ENCODE measurements at places on chromosomes 4 and X.

GRCh38 chr4:27081675-27082586 lies 221.3 kb downstream of the STIM2 start:
- no peak overlapping the region for H3K4me3 ChIP-seq
- peaks cover 38% of the 10 kb centered on the region for H3K27me3 ChIP-seq
- DNase-seq, result no peak
- no peaks in the 10 kb centered on the region for H3K36me3 ChIP-seq

- H3K36me3 ChIP-seq, result no peaks in the 10 kb centered on the region
- DNase-seq, result no peak
- H3K27ac ChIP-seq, result no peak overlapping the region
Measured at GRCh38 chr4:128737098-128737513, 72.4 kb upstream of the JADE1 start.

DNA sequence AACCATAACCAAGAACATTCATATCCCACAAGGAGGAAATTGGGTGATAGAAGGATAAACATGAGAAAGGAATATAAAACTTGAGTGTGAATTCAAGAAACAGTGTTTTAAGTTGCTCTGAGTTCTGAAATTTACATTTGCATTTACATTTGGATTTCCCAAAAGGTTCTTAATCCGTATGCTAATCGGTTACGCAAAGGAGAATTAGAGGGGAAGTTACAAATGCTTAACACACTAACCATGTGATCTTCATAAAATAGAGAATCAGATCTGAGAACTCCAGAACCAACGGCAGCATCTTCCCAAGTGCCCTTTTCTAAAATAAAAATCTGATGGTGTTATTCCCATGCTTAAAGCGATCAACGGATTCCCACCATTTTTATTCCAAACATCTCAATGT lies 48.0 kb downstream of the PROM1 start:
- H3K27ac ChIP-seq, result no peak overlapping the region
- H3K27me3 ChIP-seq, result no peaks in the 10 kb centered on the region
- H3K4me1 ChIP-seq, result no peaks in the 10 kb centered on the region
- no peaks in the 10 kb centered on the region for H3K36me3 ChIP-seq

DNA sequence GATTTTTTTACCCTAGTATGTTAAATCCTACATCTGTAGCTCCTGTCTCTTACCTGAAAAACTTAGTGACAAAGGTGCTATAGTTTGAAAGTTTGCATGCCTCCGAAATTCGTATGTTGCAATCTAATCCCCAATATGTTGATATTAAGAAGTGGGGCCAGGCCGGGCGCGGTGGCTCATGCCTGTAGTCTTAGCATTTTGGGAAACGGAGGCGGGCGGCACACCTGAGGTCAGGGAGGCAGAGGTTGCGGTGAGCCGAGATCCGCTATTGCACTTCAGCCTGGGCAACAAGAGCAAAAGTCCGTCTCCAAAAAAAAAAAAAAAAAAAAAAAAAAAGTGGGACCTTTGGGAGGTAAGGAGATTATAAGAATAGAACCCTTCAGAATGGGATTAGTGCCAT lies 471.3 kb upstream of the TECRL start:
- H3K27ac ChIP-seq, result no peak overlapping the region
- no peaks in the 10 kb centered on the region for H3K4me1 ChIP-seq
- no peak overlapping the region for H3K4me3 ChIP-seq
- no peaks in the 10 kb centered on the region for H3K36me3 ChIP-seq
- H3K27me3 ChIP-seq, result no peaks in the 10 kb centered on the region

- no peaks in the 10 kb centered on the region for H3K36me3 ChIP-seq
- no peak overlapping the region for H3K4me3 ChIP-seq
- DNase-seq, result no peak
- H3K27ac ChIP-seq, result no peak overlapping the region
Measured at GRCh38 chr4:151429957-151430570, 21.1 kb downstream of the FHIP1A start.

DNA sequence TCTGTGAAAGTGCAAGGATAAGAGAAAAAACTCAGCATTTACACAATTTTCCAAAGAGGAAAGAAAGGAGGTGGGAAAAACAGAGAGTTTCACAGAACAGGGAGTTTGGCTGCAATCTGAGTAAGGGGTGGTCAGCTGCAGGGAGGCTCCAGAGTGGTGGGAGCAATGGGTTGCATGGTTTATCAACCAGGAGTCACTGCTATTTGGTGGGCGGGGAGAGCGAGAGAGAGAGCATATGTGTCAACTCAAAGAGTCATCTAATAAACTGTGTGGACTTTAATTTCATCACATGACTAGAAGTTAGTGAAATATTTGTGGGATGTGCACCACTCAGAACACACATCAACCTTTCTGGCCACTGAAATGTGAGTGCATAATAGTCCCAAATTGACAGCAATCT lies 94.6 kb downstream of the FAM13A start:
- no peaks in the 10 kb centered on the region for H3K4me1 ChIP-seq
- no peak overlapping the region for H3K4me3 ChIP-seq
- no peak for DNase-seq
- no peaks in the 10 kb centered on the region for H3K36me3 ChIP-seq
- H3K27ac ChIP-seq, result no peak overlapping the region

DNA sequence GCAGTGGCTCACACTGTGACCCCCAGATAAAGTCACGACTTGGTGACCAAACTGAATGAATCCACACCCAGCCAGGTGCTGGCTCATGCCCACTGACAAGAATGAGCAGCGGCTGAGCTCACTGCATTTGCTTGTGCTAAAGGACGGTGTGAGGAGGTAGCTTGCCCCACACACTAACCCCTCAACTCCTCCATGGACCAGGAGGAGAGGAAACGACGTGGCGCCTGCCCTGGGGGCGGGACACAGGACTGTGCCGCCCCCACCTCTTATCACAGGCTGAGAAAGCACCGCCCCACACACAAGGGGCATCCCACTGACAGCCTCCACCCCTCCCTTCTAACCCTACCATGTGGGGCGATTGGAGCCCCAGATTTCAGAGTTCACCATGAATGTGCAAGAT lies 43.0 kb downstream of the ZFYVE28 start:
- no peak overlapping the region for H3K27ac ChIP-seq
- DNase-seq, result no peak
- H3K4me3 ChIP-seq, result no peak overlapping the region
- no peaks in the 10 kb centered on the region for H3K36me3 ChIP-seq
- H3K4me1 ChIP-seq, result no peaks in the 10 kb centered on the region

- no peaks in the 10 kb centered on the region for H3K27me3 ChIP-seq
- H3K36me3 ChIP-seq, result no peaks in the 10 kb centered on the region
- H3K4me1 ChIP-seq, result peaks cover 59% of the 10 kb centered on the region
- H3K27ac ChIP-seq, result peak overlapping the region; percentile 99
- no peak overlapping the region for H3K4me3 ChIP-seq
Measured at GRCh38 chr4:151322570-151322969, 2.8 kb downstream of the SH3D19 start.

DNA sequence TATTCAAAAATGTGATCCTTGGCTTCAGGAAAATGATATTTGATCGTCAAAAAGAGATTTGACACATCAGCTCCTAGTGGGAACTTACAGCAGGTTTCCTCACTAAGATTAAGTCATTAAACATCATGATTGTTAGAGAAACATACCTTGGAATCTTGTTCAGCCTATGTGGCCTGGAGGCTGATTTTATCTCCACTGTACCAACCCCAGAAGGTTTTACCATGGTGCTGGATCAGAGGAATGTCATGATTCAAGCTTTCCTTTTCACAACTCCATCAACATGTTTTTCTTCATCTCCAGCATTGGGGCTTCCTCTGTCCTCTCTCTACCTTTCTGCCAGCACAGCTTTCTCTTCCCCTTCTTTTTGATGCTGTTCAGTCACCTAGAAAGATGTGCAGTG lies 68.4 kb upstream of the MID1IP1 start:
- no peaks in the 10 kb centered on the region for H3K36me3 ChIP-seq
- H3K4me3 ChIP-seq, result no peak overlapping the region
- no peak overlapping the region for H3K27ac ChIP-seq
- DNase-seq, result no peak
- H3K27me3 ChIP-seq, result no peaks in the 10 kb centered on the region

DNA sequence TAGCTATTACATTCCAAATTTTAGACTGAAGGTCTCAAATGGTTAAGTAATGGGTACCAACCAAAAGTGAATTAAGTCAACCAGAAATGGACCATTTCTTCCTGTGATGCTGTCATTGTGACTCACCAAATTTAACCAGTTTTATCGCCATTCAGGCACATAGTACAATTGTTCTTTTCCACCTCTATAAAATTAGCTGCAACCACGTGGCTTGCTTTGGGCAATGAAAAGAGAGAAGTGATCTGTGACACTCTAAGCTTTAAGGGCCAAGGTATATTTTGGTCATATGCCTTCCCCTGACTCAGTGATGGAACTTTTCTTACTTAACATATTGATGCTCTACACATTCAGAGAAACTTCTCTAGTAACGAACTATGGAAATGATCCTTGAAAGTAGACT lies 20.3 kb upstream of the PHF8 start:
- no peak overlapping the region for H3K4me3 ChIP-seq
- no peaks in the 10 kb centered on the region for H3K4me1 ChIP-seq
- no peaks in the 10 kb centered on the region for H3K27me3 ChIP-seq
- no peak overlapping the region for H3K27ac ChIP-seq
- no peaks in the 10 kb centered on the region for H3K36me3 ChIP-seq
- DNase-seq, result no peak

DNA sequence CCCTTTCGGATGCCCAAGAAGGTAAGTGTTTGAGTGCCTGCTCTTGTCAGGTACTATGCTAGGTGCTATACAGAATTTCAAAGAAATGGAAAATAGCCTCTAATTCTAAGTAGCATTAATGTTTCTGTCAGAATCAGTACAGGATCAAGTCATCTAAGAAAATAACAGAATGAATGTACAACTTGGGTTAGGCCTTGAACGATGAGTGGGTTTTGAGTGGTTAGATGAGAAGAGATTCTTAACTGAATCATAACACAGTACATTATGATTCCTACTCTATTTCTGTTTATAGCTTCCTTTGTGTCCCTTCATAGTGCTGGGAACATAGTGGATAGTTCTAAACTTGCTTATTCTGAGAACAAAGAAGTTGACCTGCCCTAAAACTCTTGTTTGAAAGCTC lies 253.9 kb downstream of the GLUD2 start:
- no peak for DNase-seq
- no peaks in the 10 kb centered on the region for H3K36me3 ChIP-seq
- no peak overlapping the region for H3K4me3 ChIP-seq
- no peaks in the 10 kb centered on the region for H3K27me3 ChIP-seq
- H3K4me1 ChIP-seq, result no peaks in the 10 kb centered on the region

GRCh38 chr4:36322921-36323354 lies 41.5 kb downstream of the DTHD1 start:
- H3K36me3 ChIP-seq, result no peaks in the 10 kb centered on the region
- H3K27me3 ChIP-seq, result no peaks in the 10 kb centered on the region
- H3K4me3 ChIP-seq, result no peak overlapping the region
- H3K4me1 ChIP-seq, result peaks cover 6% of the 10 kb centered on the region
- H3K27ac ChIP-seq, result no peak overlapping the region
- DNase-seq, result no peak

- H3K4me1 ChIP-seq, result no peaks in the 10 kb centered on the region
- no peak overlapping the region for H3K27ac ChIP-seq
- DNase-seq, result no peak
Measured at GRCh38 chrX:132594999-132595398, 106.2 kb upstream of the MBNL3 start.

GRCh38 chr4:16337936-16338335 lies 111.7 kb upstream of the TAPT1 start:
- no peak for DNase-seq
- H3K27me3 ChIP-seq, result no peaks in the 10 kb centered on the region
- H3K4me3 ChIP-seq, result no peak overlapping the region
- H3K27ac ChIP-seq, result no peak overlapping the region
- no peaks in the 10 kb centered on the region for H3K36me3 ChIP-seq

DNA sequence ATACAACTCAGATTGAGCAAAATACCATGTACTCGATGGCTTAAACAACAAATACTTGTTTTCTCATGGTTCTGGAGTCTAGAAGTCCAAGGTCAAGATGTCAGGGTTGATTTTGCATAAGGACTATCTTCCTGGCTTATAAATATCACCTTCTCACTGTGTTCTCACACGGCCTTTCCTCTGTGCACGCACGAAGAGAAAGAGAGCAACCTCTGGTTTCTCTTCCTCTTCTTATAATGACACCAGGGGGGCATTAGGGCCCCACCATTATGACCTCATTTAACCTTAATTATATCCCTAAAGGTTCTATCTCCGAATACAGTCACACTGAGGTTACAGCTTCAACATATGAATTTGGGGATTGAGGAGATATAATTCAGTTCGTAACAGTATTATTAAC lies 504.0 kb downstream of the MAGEE1 start:
- H3K4me1 ChIP-seq, result no peaks in the 10 kb centered on the region
- no peak for DNase-seq
- H3K4me3 ChIP-seq, result no peak overlapping the region
- no peak overlapping the region for H3K27ac ChIP-seq
- H3K27me3 ChIP-seq, result no peaks in the 10 kb centered on the region

DNA sequence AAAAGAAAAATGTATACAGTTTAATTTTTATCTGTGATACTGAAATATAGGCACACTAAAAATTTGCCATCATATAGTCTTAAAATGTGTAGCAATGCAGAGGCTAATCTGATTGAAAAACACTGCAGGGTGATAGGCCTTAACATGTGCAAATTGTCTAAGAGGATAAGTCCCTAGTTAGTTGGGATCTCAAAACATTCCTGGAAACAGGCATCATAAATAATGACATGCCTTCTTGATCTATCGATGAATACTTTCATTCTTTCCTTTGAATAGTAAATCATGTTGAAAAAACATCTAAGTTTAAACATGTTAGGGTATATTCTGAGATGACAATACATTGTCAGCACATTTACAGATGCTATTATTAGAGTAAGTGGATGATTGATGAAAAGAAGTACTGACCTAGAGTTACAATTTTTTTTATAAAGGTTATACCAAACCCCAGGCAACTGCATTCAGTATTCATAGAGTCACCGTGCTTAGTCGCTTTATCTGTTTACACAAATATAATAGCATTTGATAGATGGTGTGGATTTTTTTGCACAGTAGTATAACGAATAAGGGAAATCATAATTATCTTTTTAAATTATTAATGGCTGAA lies 668.2 kb upstream of the ADGRL3 start:
- DNase-seq, result no peak
- no peak overlapping the region for H3K4me3 ChIP-seq

- DNase-seq, result peak; percentile 33
- H3K4me1 ChIP-seq, result peaks cover 6% of the 10 kb centered on the region
- no peaks in the 10 kb centered on the region for H3K27me3 ChIP-seq
Measured at GRCh38 chr4:147590249-147590920, 26.8 kb upstream of the TMEM184C start.

- no peak for DNase-seq
- H3K27me3 ChIP-seq, result no peaks in the 10 kb centered on the region
- H3K4me1 ChIP-seq, result no peaks in the 10 kb centered on the region
- H3K27ac ChIP-seq, result no peak overlapping the region
- H3K4me3 ChIP-seq, result no peak overlapping the region
Measured at GRCh38 chr4:15162465-15163283, 160.4 kb downstream of the CPEB2 start.

GRCh38 chr4:104677116-104677515 lies 182.4 kb upstream of the CXXC4 start:
- peak; percentile 8 for DNase-seq
- no peaks in the 10 kb centered on the region for H3K36me3 ChIP-seq
- no peak overlapping the region for H3K4me3 ChIP-seq
- H3K4me1 ChIP-seq, result no peaks in the 10 kb centered on the region
- no peaks in the 10 kb centered on the region for H3K27me3 ChIP-seq
- H3K27ac ChIP-seq, result no peak overlapping the region

GRCh38 chr4:72365016-72365415 lies 204.0 kb downstream of the ADAMTS3 start:
- H3K27ac ChIP-seq, result no peak overlapping the region
- H3K27me3 ChIP-seq, result no peaks in the 10 kb centered on the region
- no peaks in the 10 kb centered on the region for H3K4me1 ChIP-seq
